ENCODE measurements at places on chromosomes 6 and 20.
A peak's percentile ranks its signal among the peaks of the same experiment; 100 is the strongest.

GRCh38 chr20:42340368-42340767, 722.2 kb upstream of the CHD6 start:
- DNase-seq, result no peak

DNA sequence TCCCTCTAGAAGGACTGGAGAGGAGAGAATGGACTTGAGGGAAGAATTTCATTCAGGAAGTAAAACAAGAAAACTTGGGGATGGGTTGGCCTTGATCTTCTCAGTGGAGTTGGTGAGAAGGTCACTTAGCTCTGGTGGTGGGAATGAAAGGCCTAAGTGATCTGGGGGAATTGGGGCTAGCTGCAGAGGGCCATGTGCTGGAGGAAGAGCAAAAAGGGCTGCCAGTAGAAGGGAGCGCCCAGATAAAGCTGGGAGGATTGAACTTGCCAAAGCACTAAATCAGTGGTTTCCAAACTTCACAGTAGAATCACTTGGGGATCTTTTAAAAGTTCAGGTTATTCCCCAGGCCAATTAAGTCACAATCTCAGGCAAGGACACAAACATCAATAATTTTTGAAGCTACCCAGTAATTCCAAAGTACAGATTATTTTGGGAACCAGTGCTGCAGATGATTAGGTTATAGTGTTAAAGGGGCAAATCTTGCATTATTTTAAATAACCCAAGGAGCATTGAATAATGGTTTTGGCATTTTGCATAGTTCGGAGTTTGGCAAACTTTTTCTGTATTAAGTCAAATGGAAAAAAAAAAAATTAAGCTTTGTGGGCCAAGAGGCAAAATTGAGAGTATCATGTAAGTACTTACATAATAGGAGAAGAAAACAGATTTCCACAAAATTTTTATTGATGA, 36.5 kb upstream of the RFPL4B start:
- DNase-seq, result no peak

GRCh38 chr20:48273843-48274242, 488.6 kb upstream of the SULF2 start:
- DNase-seq, result no peak

DNA sequence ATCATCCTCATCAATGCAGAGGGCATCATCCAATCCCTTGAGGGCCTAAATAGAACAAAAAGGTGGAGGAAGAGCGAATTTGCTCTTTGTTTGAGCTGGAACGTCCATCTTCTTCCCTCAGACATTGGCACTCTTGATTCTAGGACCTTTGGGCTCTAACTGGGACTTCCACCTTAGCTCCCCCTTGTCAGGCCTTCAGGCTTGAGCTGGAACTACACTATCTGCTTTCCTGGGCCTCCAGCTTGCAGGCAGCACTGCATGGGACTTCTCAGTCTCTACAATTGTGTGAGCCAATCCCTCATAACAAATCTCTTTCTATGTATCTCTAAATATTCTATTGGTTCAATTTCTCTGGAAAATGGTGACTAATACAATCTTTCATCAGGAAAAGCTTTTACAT, 155.4 kb downstream of the MCHR2 start:
- DNase-seq, result no peak

GRCh38 chr6:84842525-84843166, 78.2 kb upstream of the TBX18 start:
- DNase-seq, result no peak

GRCh38 chr6:8556370-8557013, 121.1 kb upstream of the SLC35B3 start:
- peak; percentile 84 for DNase-seq

DNA sequence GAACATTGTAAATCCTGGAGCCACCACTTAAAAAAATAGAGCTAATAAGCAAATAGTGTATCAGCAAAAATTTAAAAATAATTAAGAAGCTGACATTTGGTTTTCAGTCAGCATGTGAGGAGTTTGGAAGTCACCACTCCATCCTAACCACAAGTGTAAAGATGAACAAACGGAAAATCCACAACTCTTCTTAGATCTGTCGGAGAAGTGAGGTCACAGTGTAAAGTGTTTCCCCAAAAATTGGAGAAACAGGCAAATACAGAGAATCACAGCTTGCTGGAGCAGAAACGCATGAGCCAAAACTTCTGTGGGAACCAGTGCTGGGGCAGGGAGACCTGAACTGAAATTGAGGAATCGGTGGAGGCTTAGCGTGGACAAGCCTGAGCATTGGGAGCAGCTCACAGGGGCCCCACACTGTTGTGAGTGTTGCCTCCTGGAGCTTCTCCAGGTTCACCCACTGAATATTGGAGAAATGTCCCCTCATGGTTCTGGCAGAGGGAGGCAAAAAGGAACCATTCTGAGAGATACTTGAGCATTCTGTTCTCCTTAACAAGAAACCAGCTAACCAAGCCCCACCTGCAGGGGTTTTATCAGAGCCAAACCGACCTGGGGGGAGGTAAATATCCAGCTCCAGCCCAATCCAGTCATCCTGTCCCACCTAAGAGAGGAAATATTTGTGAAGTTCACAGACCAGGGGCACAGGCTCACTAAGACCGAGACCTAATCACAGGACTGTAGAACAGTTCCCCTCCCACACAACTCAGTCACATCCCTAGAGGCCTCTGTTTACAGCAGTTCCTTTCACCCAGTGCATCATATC, 192.0 kb downstream of the ERMARD start:
- DNase-seq, result no peak

Measured in H4 (cell line).